ENCODE measurements at places on chromosomes 6 and 20.

GRCh38 chr6:63352069-63352543, 32.3 kb upstream of the LGSN start:
- DNase-seq = no peak

GRCh38 chr6:137471986-137472385, 22.2 kb downstream of the OLIG3 start:
- DNase-seq = no peak

GRCh38 chr20:51076786-51077685, 54.1 kb upstream of the KCNG1 start:
- no peak for DNase-seq

GRCh38 chr6:129481706-129482105, 228.3 kb downstream of the ARHGAP18 start:
- DNase-seq = no peak

GRCh38 chr6:163306000-163306399, 108.5 kb upstream of the QKI start:
- DNase-seq = no peak

DNA sequence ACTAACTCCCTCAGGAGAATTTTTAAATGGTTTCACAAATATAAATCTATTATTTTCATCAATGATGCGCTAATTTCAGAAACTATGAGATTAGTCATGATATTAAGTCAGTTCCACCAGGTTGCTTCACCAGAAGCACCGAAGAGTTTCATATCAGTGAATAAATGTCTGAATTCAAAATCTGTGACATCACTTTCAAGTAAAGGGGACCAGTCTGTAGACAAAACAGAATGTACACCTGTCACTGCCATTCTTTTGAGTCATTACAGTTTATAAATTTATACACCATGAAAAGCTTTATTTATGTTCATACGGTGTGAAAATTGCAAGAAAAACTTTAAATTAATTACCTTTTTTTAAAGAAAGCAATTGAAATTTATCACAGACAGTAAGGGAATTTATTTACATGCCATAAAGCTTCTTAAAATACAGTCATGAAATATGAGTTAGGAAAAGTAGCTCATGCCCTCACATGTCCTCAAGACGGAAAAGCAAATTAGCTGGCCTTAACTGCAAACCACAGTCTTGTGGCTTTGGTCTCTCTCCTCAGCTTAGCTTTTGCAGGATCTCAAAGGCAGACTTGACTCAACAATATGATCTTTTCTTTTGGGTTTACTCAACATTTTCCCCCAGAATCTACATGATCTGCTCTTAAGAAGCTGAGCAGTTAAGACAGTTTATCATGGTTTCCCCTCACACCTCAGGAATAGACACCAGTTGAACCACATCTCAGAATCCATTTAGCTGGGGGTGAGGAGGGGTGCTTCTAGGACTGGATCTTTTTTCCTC, 177.7 kb upstream of the MCHR2 start:
- no peak for DNase-seq

- no peak for DNase-seq
These were observed 35.3 kb upstream of the CCND3 start for GRCh38 chr6:41976794-41977484.

DNA sequence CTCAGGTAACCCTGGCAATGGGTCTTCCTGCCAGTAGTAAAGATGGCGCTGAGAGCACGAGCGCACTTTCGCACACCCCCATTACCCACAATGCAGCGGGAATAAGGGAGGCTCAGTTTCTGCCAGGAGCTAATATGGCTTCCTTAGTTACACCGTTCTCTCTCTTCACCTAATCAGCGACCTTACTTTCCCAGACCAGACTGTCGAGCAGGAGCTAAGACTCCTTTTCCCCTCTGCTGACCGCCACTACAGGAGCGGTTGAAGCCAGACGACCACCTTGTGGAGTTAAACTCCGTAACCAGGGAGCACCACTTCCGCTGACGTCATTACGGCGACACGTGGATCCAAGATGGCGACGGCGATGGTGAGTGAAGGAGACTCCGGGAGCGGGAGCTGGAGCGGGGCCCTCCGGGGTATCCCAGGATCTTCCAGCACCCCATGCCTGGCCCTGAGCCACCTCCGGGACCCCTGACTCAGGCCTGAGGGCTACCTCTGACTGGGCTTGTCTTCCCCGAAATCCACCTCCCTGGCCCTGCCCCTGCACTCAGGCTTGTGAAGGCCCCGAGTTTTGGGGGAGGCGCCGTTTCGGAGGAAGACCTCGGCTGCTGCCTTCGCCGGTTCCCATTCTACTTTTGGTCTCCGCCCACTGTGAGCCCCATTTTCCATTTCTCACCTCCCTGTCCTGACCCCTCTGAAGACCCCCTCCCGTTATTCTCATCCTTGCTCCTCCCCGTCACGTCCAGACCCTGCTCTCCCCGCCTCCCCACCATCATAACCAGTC, at the start of gene TM9SF4:
TSS of gene TM9SF4 (plus strand) at position 323 of the 781 bp plus-strand sequence. CDS start at position 350, 27 bp downstream.
- DNase-seq = peak; percentile 77

- DNase-seq = no peak
These were observed 8.1 kb downstream of the BNIP5 start for GRCh38 chr6:36328600-36328999.

- no peak for DNase-seq
These were observed 163.8 kb downstream of the HIVEP2 start for GRCh38 chr6:142781129-142781528.

DNA sequence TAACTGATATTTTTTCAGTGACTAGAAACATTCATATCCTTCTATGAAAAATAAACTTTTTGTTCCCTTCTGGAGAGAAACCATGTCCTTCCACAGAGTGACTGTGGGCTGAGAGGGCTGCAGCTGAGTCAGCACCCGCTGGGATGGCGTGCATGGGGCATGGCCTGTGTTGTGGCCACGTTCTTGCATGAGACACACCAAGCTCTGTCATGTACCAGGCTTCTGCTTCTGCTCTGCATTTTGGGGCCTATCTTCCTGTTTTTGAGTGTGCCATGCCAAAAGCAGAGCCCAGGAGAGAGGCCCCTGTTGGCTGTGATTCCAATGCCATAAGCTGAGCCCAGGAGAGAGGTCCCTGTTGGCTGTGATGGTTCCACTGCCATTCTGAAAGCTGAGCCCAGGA, 10.8 kb downstream of the APMAP start:
- no peak for DNase-seq

GRCh38 chr6:34476921-34477320, 11.0 kb downstream of the PACSIN1 start:
- no peak for DNase-seq

- DNase-seq = peak; percentile 10
These were observed 46.6 kb downstream of the MOXD1 start for GRCh38 chr6:132354517-132355167.

DNA sequence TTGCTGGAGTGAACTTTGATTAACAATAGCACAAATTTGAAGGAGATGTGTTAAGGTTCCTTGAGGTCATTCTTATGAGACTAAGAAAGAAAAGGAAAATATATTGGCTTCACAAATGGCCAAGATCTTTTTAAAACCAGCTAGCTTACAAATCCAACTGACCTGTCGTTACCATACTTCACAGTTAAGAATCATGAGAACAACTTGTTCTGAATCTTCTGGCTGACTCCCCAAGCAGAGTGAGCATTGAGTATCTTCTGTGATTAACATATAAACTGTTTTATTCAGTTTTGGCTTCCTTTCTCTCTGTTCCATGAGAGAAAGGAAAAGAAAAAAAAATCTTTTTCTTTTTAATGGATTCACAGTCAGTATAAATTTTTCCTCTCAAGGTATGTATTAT, 277.1 kb downstream of the KHDC1L start:
- no peak for DNase-seq
